ENCODE measurements at places on chromosomes 3 and 15.

DNA sequence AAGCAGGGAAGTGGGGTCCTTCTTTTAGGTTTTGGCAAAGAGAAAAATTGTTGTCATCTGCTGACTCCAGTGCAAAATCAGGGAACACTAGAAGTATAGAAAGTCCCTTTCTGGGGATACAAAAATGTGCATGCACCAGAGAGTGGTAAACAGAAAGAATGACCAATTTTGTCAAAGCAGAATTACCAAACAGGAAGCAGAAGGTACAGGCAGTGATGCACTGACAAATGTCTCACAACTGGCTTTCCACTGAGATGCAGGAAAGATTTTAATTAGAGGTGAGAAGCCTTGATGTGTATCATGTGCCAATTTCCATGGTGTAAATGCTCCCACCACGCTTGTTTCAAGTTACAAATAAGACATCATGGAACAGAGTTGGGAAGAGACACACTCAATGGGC lies 66.0 kb downstream of the TRIM69 start:
- no peak for DNase-seq

GRCh38 chr3:174023421-174023820 lies 625.9 kb downstream of the NLGN1 start:
- no peak for DNase-seq

GRCh38 chr15:69762373-69763148 lies 309.9 kb downstream of the RPLP1 start:
- DNase-seq, result no peak

DNA sequence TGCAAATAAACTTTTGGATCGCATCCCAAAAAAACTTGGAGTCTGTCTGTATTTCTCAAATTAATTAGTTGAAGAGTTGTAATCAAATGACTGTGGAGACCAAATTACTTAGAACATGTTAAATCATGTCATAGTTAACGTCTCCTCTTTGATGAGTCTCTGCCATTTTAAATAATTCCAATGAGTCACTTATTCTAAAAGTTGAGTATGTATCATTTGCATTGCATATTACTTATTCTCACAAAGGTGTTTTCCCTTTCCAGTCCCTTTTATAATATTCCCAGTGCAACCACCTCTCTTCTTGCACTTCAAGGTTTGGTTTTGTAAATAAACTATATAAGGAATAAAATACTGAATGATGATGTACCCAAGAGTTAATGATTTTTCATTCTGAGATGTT lies 36.0 kb upstream of the MBNL1 start:
- no peak for DNase-seq

- no peak for DNase-seq
These were observed 193.1 kb downstream of the TNIK start for GRCh38 chr3:171267104-171267503.

DNA sequence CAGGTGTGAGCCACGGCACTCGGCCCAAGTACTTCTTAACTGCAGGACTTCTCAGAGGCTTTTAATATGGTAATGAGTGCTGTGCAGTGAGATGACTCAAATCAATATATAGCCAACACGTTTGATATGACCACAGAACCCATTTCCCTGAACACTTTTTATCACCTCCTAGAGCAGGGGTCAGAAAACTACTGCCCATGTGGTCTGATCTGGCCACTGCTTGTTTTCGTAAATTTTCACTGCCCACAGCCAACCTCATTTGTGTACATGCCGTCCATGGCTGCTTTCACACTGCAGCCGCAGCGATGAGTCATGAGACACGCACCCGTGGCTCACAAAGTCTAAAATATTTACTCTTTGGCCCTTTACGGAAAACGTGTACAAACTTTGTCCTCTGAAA lies 179.2 kb downstream of the RORA start:
- no peak for DNase-seq

- no peak for DNase-seq
These were observed 50.7 kb upstream of the RAD18 start for GRCh38 chr3:9013782-9014563.

- no peak for DNase-seq
These were observed 2.8 kb upstream of the ABHD2 start for GRCh38 chr15:89085289-89085926.

DNA sequence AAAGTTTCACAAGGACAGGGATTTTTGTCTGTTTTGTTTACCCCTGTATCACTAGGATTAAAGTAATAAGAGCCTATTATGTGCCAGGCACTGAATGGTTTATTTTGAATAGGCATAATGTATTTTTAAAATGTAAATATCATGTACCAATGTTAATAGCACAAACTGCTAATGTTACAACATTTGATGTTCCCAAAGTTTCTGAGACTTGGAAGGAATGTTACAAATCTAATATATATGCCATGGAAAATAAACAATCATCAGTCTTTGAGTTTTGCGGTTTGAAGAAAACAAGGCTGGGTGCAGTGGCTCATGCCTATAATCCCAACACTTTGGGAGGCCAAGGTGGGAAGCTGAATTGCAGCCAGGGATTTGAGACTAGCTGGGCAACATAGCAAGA lies 159.4 kb downstream of the CDIN1 start:
- no peak for DNase-seq

Data from hypothalamus (tissue), 51 donors.